ENCODE measurements at places on chromosomes 4 and X.

GRCh38 chr4:128449251-128449650 lies 161.6 kb upstream of the PGRMC2 start:
- DNase-seq = no peak

- DNase-seq = no peak
Observed at GRCh38 chrX:23435575-23435974, 100.9 kb downstream of the PTCHD1 start.

DNA sequence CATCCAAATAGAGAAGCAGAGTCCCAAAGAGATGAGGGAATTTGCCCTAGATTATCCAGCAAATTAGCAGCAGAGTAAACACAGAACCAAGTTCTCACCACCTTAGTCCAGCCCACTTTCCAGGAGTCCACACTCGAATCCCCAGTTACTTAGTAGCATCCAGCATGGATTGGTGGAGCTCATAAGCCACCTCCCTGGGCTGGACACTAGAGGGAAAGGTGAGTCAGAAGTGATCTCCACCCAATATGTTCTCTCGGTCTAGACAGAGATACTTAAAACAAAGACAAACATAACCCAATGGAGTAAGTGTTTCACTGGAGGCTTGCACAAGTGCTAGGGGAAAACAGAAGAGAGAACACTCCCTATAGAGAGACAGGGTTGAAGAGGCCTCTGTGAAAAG lies 105.1 kb upstream of the CPEB2 start:
- no peak for DNase-seq

GRCh38 chr4:157600583-157600982 lies 380.1 kb downstream of the GRIA2 start:
- no peak for DNase-seq

- DNase-seq = no peak
Observed at GRCh38 chr4:51918251-51918650, 75.3 kb downstream of the DCUN1D4 start.

DNA sequence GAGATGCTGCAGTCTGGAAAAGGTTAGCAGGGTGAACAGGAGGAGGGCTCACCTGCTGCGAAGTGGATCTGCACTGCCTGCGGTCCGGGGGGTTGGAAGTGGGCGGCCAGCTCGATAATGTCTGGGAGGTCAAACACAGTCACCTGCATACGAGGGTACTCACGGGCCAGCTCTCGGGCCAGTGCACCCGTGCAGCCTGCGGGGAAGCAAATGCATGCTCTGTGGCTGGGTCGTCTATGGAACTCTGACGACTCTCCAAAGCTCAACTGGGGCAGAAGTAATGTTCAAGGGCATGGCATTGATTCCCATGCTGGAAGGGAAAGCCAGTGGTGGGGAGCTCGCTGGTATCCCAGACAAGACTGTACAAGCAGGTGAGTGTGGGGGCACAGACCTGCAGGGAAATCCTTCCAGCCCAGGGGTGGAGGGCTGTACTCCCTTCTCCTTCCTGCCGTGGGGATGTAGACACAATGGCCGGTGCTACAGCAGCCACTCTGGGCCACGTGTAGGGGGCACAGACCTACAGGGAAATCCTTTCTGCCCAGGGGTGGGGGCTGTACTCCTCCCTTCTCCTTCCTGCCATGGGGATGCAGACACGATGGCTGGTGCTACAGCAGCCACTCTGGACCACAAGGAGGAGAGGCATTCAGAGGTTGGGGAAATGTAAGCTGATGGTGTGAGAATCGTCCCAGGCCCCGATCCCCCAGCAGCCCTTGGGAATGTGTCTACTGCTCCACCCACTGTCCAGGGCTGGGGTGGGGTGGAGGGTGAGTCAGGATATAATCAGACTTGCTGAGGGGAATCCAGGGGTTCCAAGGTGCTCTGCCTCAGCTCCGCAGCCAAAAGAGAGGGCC lies 26.2 kb upstream of the SLC25A6 start:
- no peak for DNase-seq

DNA sequence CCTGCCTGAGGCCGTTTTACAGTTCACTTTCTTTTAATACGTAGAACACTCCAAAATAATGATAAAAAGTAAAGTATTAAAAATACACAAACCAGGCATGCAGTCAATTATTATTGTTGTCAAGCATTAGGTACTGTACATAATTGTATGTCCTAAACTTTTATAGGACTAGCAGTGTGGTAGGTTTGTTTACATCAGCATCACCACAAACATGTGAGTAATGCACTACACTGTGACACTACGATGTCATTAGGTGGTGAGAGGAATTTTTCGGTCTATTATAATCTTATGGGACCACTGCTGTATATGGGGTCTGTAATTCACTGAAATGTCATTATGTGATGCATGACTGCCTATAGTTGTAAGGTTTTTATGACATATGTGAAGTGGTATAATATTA lies 149.5 kb upstream of the SH3RF1 start:
- DNase-seq = no peak

- DNase-seq = no peak
Observed at GRCh38 chrX:96861661-96862060, 22.0 kb upstream of the RPA4 start.

- DNase-seq = no peak
Observed at GRCh38 chrX:13487731-13488505, 81.5 kb upstream of the EGFL6 start.

- no peak for DNase-seq
Observed at GRCh38 chrX:109841257-109841656, 108.2 kb upstream of the ACSL4 start.

- DNase-seq = no peak
Observed at GRCh38 chr4:36187723-36188333, 56.5 kb downstream of the ARAP2 start.

- no peak for DNase-seq
Observed at GRCh38 chr4:48015216-48015615, 1.3 kb downstream of the CNGA1 start.

- DNase-seq = no peak
Observed at GRCh38 chr4:127501103-127501502, 131.7 kb upstream of the INTU start.

DNA sequence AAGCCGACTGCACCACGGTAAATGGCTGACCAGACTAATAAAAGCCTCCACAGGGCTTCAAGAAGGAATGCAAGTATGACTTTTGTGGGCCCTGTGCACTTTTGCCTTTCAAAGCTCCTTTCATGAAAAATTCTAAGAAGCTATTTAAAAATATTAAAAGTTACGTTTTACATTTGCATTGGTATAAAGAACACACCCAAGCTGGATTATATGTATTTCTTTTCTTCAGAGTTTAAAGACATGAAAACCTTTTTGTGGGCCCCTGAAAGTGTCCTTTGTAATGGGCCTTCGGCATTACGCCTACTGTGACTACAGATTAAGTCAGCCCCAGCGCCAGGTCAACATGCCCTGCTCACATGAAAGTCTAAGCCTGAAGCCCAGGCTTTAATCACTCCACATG lies 20.5 kb upstream of the ASB5 start:
- DNase-seq = no peak

- no peak for DNase-seq
Observed at GRCh38 chrX:78673246-78673645, 14.1 kb upstream of the RTL3 start.

DNA sequence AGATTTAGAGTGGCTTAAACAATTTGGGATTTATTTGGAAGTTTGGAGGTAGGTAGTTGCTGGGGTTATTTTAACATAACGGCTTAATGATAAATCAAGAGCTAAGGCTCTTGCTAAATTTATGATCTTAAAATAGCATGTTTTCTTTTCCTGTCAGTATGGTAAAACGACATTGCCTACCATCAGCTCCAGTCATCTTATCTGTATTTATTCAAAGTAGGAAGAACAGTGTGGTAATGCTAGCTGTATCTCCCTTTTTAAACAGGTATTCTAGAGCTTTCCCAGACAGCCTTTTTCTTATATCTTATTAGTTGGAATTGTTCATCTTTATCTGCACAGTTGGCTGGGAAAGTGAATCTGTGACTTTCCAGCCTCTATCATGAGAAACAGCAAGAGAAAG lies 110.2 kb downstream of the SLC4A4 start:
- DNase-seq = no peak

GRCh38 chr4:131001371-131001770 lies 1905.4 kb downstream of the C4orf33 start:
- DNase-seq = no peak

DNA sequence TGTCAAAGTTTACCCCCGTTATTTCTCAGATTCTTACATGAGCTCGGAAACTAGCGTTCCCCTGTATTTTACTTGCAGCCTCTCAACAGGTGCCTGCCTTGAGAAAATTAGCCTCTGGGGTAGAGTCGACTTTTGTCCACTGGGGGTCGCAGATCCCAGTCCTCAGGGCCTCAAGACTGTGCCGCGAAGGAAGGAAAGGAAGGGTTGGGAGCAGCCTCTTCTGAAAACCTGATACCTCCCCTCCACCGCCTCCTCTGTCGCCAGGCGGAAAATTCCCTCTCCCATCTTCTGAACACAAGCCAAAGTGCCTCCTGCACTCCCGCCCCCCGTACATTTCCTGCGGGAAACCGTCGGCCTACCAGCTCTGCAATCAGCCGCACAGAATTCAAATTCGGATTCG lies 44.4 kb upstream of the TMSB15B start:
- peak; percentile 17 for DNase-seq

DNA sequence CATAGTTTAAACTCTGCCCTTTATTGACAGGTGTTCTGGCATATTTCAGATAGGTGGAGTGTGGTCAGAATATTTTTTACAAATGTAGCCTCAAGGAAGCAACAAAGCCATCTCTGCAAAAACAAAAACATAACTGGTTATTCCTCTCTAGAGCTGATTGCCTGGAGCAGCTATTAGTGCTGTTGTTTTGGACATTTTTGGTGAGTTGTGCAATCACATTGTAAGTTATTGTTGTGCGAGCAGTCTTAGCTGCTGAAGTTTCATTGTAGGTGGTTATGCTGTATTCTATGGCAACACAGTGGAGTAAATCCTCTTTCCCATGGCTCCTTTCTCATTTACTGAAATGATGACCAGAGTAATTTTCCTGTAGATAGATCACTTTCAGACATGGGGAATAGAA lies 1413.0 kb downstream of the PCDH7 start:
- no peak for DNase-seq

DNA sequence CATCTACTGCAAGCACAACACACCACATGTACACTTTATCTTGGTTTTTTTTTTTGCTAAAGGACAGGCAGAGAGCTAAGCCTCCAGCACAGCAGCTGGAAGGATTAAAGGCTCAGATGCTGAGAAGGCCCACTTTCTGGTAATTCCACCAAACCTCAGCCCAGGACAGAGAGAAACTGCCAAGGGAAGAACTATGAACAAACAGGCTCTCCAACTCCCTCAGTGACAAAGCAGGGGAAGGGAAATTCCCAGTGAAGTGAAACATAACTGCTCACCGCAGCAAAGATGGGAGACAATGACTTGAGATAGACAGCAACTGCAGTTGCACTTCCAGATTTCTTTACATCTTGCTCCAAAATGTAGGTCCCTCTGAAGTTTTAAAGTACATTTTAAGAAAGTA lies 4.8 kb downstream of the PROM1 start:
- no peak for DNase-seq

DNA sequence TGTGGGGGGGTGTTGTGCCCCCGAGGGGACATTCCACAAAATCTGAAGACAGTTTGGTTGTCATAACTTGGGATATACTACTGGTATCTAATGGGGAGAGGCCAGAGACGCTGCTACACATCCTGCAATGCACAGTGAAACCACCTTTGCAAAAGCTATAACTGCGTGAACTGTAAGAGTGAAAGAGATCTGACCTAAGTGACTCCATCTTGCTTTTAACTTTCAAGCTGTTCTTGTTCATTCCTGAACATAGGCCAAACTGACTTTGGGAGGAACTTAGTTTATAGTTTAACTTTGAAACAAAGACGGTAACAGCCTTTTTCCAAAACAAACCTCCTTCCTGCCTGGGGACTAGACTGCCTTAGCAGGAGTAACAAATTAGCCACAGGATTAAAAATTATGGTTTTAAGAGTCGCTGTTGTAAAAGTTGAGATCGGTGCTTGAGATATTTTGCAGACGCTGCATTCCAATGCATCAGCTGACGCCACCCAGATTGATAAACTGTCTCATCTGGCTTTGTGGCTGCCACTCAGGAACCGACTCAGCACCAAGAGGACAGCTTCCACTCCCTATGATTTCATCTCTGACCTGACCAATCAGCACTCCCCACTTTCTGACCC lies 70.9 kb downstream of the ATXN3L start:
- DNase-seq = no peak

DNA sequence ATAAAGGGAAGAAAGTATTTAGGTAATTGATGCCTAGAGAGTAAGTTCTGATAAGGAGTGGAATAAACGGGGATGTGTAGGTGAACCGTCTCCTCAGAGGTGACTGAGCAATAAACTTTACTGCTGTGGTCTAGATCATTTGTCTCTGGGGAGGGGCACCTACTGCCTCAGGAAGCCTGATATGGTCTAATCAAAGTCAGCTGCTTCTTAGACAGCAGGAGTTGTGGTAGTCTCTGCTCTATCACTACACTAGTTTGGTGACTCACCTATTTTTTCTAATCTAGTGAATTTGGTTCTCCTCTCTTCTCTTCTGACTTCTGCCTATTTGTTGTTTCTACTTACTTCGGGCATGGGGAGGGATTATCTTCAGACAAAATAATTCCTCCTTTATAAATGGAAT lies 95.1 kb upstream of the STIM2 start:
- DNase-seq = no peak

DNA sequence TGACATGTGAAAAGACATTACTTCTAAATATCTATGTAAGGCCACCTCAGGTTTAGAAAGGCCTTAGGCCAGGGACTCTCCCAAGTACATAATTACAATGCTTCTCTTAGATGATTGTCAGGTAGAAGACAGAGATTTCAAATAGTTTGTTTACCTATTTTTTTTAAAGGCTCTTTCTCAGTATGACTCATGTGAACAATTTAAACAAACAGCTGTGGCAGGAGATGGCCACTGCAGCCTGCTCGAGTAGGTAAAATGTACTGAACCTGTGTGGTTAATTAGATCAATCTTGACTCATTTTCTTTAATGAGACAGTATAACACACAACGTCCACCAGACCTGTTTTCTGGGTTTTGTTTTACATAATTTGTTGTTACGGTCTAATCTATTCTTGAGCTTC lies 50.2 kb downstream of the LEF1 start:
- DNase-seq = no peak

DNA sequence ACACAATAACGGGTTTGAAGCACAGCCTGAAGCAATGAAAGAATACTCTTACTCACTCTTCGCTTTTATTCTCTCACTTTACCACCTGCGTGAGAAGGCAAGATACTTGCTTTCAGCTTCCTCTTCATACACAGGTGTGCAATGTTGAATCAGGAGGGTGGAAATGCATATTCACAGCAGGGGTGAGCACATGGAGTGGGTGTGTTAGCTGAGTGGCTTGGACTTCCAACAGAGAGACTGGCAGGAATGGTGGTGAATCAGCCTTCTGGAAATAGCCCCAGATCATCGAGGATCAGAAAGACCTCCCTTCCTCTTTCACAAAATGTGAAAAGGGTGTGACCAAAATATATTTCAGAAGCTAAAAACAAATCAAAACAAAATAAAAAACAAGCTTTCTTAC lies 521.2 kb downstream of the STIM2 start:
- DNase-seq = no peak

- DNase-seq = no peak
Observed at GRCh38 chr4:150904671-150905070, 110.4 kb downstream of the LRBA start.

All from GM12891 (cell line).